Lung (tissue), 17 donors: ENCODE measurements at places on chromosomes 3 and 15.

GRCh38 chr15:40929660-40930429 lies 705 bp downstream of the DLL4 start:
- peak; percentile 73 for DNase-seq

DNA sequence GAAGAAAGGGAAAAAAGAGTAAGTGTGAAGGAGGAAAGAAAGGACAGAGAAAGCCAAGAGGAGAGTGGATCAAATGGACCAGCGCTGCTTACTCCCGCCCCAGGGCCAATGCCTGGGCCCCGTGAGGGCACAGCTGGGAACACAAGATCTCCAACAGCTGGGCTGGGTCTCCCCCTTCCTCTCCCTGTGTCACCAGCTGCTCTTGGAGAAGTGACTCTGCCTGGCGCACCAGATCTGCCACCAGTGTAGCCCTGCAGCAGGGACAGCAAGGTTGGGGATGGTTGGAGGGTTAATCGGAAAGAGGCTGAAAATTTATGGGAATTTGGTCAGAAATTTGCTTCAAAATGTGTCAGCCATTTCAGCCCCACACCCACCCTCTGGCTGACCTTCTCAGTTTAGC lies 8.4 kb downstream of the CDAN1 start:
- DNase-seq: no peak

DNA sequence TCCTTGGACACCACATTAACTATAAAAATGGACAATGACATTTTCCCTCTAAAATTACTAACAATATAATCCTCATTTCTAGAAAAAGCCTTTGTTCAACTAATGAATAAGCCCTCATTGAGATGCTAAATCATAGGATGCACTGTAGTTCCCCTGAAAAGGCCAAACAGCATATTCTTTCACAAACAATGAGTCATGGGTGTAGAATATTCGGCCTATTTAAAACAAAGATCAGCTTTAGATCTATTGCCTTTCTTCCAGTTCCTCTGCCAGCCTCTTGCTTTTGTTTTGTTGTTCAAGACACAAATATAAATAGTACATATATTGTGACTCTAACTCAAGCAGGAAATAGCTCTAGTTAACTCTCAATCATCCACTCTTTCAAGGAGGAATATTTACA lies 82.5 kb downstream of the ADAM10 start:
- DNase-seq: no peak

DNA sequence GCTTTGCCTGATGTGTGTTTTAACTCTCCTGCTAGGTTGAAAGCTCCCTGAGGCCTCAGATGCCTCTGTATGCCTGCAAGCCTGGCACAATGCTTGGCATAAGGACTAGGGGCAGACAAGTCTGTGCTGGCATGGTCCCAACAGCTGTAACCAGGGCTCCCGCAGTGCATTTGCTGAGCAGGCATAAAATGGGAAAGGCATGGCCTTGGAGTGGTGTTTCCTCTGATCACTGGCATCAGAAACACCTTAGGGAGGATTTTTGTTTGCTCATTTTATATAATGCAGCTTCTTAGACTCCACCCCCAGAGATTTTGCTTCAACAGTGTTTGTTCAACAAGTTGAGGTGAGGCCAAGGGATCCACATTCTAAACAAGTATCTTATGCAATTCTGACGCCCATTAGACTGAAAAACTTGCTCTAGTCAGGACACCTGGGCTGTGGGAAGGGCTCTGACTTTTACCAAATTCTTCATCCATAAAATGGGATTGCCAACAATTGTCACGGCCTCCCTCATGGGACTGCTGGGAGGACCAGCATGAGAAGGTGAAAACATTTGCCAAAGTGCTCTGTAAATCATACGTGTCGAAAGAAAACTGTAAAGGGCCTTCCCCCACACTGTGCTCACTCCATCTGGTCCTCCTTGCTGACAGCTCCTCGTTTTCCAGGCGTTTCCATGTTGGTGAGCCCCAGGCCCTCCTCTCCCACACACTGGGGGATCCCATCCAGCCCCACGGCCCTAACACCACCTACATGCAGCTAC lies 43.1 kb downstream of the STARD5 start:
- no peak for DNase-seq

- DNase-seq: no peak
Measured at GRCh38 chr3:171556574-171557145, 96.5 kb upstream of the TNIK start.

- DNase-seq: no peak
Measured at GRCh38 chr3:36132214-36132613, 248.1 kb upstream of the STAC start.

GRCh38 chr3:69283913-69284611 lies 101.8 kb downstream of the FRMD4B start:
- no peak for DNase-seq

GRCh38 chr3:30622790-30623189 lies 16.4 kb downstream of the TGFBR2 start:
- DNase-seq: no peak

GRCh38 chr3:172070269-172070668 lies 30.9 kb downstream of the FNDC3B start:
- no peak for DNase-seq

DNA sequence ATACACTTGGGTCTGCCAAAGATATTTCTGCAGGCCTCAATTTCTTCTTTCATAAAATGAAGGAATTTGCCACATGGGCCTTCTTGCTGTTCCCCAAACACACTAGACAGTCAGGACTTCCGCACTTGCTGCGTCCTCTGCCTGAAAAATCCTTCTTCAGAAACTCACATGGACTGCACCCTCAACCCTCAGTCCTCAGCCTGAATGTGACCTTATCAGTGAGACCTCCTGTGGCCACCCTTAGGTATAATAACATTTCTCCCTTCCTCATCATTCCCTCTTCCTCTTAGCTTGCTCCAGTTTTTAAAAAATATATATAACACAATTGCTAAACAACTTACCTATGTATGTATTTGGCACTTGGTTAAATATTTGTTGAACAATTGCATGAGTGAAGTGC lies 257.5 kb downstream of the MFSD1 start:
- DNase-seq: no peak

DNA sequence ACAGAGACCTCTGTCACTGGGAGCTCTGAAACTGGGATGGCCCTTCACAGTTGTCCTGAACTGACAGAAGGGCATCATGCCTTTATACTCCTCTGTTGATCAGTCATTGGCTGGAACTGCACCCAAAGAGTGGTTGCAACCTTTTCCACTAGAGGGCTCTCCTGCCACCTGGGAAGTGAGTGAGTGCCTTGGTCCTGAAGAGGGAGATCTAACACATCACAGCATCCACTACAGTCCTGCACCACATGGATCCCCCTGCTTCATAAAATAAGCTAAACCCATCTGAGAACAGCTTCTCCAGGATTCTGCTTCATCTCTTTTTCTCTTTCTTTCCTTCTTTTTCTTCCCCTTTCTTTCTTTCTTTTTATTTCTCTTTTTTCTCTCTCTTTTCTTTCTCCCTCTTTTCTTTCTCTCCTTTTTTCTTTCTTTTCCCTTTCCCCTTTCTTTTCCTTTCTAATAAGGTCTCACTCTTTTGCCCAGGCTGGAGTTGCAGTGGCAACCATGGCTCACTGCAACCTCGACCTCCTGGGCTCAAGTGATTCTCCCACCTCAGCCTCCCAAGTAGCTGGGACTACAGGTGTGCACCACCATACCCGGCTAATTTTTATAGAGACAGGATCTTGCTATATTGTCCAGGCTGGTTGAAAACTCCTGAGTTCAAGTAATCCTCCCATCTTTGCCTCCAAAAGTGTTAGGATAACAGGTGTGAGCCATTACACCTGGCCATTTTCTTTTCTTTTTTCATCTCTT lies 42.8 kb upstream of the RAF1 start:
- no peak for DNase-seq

- no peak for DNase-seq
Measured at GRCh38 chr15:65796610-65797078, 4.6 kb upstream of the DENND4A start.

DNA sequence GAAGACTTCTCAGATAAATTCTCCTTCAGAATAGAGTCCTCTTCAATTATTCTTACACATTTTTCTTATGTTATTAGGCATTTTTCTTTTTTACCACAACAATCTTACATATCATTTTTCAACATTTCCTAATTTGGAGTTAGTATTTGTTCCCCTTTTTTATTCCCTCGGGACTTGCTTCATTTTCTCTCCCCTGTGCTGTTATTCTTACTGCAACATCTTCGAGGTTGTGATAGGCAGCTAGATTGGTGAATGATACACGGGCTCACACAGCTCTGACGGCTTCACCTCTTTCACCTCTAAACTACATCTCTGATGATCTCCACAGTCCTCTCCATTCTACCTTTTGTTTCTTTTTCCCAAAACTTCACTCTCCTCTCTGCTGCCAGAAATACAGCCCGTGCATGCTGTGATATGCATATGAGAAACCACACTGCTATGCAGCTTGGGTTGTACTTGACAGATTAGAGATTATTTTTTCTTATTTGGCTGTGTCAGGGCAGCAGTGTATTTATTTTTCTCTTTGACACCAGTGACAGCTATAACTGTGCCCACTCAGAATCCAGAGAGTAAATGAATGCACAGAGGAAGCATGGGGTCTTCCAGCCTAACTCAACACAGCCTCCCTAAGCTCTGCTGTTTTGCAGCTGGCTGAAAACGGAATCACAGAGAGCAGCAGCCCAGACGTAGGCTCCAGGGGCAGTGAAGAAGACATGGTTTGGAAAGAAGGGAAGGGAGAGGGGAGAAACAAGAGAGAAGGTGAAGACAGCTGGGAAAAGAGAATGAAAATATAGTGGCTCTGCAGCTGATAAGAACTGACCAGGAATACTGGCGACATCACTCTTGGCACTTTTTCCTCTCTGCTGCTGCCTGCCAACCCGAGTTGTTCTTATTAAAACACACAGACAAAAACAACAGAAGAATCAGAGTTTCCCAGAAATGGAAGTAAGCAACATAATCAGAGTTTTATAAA lies 61.8 kb downstream of the SLC9A9 start:
- DNase-seq: peak; percentile 92
